Amniotic stem cell (primary cell): ENCODE measurements at places on chromosomes 11 and 22.

- no peak for DNase-seq
Observed at GRCh38 chr11:108565653-108566052, 27.9 kb downstream of the EXPH5 start.

DNA sequence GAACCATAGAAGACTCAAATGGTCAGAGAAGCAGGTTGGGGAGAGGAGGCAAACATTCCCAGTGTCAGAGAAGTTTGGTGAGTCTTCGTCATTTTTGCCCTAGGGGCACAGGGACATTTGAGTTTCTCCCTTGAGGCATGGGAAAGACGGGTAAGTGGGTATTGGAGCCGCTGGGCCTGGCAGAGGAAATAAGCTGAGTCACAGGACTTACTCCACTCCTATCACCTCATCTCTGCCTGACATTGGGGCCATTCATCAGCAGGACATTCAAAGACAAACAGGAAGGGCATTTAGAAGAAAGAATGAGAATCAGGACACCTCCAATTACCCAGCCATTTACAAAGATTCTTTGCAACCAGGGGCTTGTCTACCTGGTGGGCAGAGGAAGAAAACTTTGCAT is 100.7 kb upstream of the SEZ6L start:
- no peak for DNase-seq

DNA sequence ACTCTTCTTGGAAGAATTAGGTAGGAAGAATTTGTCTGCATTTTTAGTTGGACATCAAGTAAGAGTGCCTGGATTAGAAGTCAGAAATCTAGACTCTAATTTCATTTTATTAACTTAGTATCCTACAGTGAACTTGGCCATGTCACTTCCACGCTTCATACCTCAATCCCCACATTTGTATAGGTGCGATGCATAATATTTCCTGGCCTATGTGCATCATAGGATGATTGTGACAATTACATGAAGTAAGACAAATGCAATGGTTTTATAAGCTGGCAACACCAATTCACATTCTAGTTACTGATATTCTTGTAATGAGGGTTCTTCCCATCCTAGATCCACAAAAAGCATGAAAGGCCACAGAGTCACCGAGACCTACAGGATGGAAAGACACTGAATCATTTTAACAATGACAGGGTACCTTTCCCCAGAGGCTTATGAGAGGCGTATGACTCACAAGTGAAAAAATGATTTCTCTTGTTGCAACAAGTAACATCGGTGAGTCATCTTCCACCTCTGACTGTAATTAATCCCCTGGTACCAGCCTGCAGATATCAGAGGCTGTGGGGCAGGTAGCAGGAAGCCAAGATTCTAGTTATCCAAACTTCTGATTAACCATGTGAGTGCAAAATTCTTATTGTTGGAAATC is 56.0 kb upstream of the OR5AK2 start:
- no peak for DNase-seq

- DNase-seq = no peak
Observed at GRCh38 chr22:45935573-45935972, 41.4 kb downstream of the WNT7B start.

- no peak for DNase-seq
Observed at GRCh38 chr11:61194981-61195695, 8.2 kb upstream of the PGA3 start.

- DNase-seq = no peak
Observed at GRCh38 chr11:17525570-17525969, 18.6 kb downstream of the USH1C start.

DNA sequence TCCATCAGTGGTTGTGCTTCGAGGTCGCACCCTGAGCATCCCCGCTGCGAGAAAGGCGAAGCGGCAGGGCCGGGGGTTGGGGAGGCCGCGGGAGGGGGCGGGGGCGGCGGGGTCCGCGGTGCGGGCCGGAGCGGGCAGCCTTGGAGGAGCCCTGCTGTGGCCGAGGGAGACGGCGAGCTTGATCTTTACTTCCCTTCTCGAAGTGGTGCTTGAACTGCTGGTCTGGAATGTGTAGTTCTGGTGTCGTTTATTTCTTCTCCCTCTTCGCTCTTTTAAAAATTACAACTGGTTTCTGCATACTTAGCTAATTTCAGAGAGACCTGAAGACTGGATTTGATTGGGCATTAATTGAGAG is 1.1 kb downstream of the APLP2 start:
- DNase-seq = no peak
